ENCODE measurements at places on chromosomes 6 and 20. TPM values are rescaled to one million over a fixed set of nuclear protein-coding genes. Genes with fewer than 3 reads are reported as not detected.

The FABP7 gene
- polyA plus RNA-seq: 7.1 TPM

The RAET1L gene
- 3.1 TPM for polyA plus RNA-seq

The IP6K3 gene
- 6.6 TPM for polyA plus RNA-seq

The ADGRF5 gene
- polyA plus RNA-seq: 5.0 TPM

The REM1 gene
- 1.2 TPM for polyA plus RNA-seq

The HTR1E gene
- polyA plus RNA-seq: not detected

The NKAPL gene
- polyA plus RNA-seq: 1.5 TPM

The C2 gene
- 10.3 TPM for polyA plus RNA-seq

The RAMACL gene
- 0.30 TPM for polyA plus RNA-seq

The CST5 gene
- polyA plus RNA-seq: 0.98 TPM

The TULP1 gene
- 0.52 TPM for polyA plus RNA-seq

The PHACTR3 gene
- 35.8 TPM for polyA plus RNA-seq

The SLC22A2 gene
- 0.39 TPM for polyA plus RNA-seq

The CALHM5 gene
- polyA plus RNA-seq: 0.62 TPM

The KIAA1586 gene
- 5.9 TPM for polyA plus RNA-seq

The CST4 gene
- 9.9 TPM for polyA plus RNA-seq

The FAM135A gene
- polyA plus RNA-seq: 16.0 TPM

The MKKS gene
- 21.0 TPM for polyA plus RNA-seq

The CRYBG1 gene
- polyA plus RNA-seq: 22.2 TPM

The C20orf141 gene
- polyA plus RNA-seq: 1.3 TPM

The TAP1 gene
- polyA plus RNA-seq: 155 TPM

The DUSP15 gene
- 1.6 TPM for polyA plus RNA-seq

The CRIP3 gene
- polyA plus RNA-seq: 11.0 TPM

The C6orf132 gene
- 4.8 TPM for polyA plus RNA-seq

The BEND3 gene
- polyA plus RNA-seq: 1.7 TPM

The SPEF1 gene
- 0.16 TPM for polyA plus RNA-seq

The ELOVL4 gene
- 30.6 TPM for polyA plus RNA-seq

The HCRTR2 gene
- 0.07 TPM for polyA plus RNA-seq

The ACOT8 gene
- 30.1 TPM for polyA plus RNA-seq

The EFCAB8 gene
- 0.46 TPM for polyA plus RNA-seq

The C6orf136 gene
- 24.0 TPM for polyA plus RNA-seq

The HLA-DQA1 gene
- polyA plus RNA-seq: 358 TPM

The OR12D1 gene
- polyA plus RNA-seq: not detected

The NRSN1 gene
- polyA plus RNA-seq: 0.21 TPM

The RIMS1 gene
- polyA plus RNA-seq: 0.09 TPM

The KIAA1755 gene
- 5.5 TPM for polyA plus RNA-seq

The SIGLEC1 gene
- polyA plus RNA-seq: 21.9 TPM

The LEMD2 gene
- polyA plus RNA-seq: 67.5 TPM

The PAK5 gene
- polyA plus RNA-seq: 0.75 TPM

The BNIP5 gene
- 0.23 TPM for polyA plus RNA-seq

The GSTA1 gene
- 1.8 TPM for polyA plus RNA-seq

The KCNG1 gene
- 0.71 TPM for polyA plus RNA-seq

The MAVS gene
- polyA plus RNA-seq: 18.8 TPM

The GATA5 gene
- polyA plus RNA-seq: 0.07 TPM

The LAMA2 gene
- 2.4 TPM for polyA plus RNA-seq

The LBP gene
- polyA plus RNA-seq: 0.32 TPM

The TPBG gene
- 21.8 TPM for polyA plus RNA-seq

The FRMD1 gene
- polyA plus RNA-seq: 1.3 TPM

The TOX2 gene
- 75.8 TPM for polyA plus RNA-seq

The SPATA25 gene
- polyA plus RNA-seq: 5.1 TPM

The IPCEF1 gene
- 6.5 TPM for polyA plus RNA-seq

The SIRPA gene
- 11.9 TPM for polyA plus RNA-seq

All from thymus (tissue), 14 donors.